ENCODE measurements at places on chromosomes 1 and 21. TPM values are rescaled to one million over a fixed set of nuclear protein-coding genes. Genes with fewer than 3 reads are reported as not detected.

GRCh38 chr21:44872323-44872648 is 1.2 kb downstream of the PTTG1IP start:
- no peak for DNase-seq

- DNase-seq = peak; percentile 73
These were observed 7.3 kb upstream of the CTRC start for GRCh38 chr1:15430787-15431570.

GRCh38 chr1:205353191-205353590 is 3.5 kb downstream of the KLHDC8A start:
- no peak for DNase-seq

- no peak for DNase-seq
These were observed 224.4 kb upstream of the COA6 start for GRCh38 chr1:234148816-234149215.

DNA sequence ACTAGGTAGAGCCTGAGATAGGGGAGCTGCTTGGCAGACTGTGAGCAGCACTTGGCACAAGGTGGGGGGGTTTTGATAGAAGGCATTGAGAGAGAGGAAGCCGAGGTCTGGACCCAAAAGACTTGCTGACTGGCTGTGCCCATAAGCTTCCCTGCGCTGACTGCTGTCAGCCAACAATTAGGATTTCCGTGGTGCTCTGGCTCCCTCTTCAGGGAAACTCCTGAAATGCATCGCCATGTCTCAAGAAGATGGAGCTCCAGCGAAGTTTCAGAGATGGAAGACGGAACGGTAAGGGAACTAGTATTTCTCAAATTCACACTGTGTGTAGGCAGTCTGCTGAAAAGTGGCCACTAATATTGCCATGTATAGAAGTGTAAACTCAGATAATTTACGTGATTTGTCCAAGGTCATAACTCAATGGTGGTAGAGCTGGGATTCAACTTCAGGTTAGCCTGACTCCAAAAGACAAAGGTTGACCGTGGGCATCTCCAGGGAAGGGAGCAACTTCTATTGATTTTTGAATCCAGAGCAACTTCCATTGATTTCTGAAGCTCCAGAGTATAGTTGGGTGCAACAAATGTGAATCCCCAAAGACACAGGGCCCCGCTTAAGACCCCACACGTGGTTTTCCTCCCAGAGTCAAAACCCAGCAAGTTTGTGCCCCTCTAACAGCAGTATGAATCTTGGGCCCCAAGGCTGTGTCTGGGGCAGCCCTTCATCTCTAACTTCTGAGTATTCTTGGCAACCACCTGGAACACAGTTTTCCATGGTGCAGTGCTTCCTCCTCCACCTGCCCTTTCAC is 44.5 kb upstream of the CRNN start:
- DNase-seq = peak; percentile 78

GRCh38 chr1:116503546-116504307 is 67.1 kb downstream of the CD58 start:
- DNase-seq = no peak

DNA sequence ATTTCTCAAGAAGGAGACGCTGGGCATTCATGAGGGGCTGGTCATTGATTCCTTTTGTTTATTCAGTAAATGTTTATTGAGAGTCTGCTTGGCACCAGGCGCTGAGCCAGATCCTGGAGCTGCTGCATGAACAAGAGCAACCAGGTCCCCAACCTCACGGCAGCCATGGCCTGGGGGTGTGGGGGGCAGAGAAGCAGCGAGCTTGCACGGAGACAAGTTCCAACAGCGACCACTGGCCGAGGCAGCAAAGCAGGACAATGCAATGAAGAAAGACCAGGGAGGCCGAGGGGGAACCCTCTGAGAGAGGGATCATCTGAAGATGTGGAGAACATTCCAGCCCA is 7.5 kb downstream of the KCNAB2 start:
- no peak for DNase-seq

GRCh38 chr1:78703806-78704205 is 54.2 kb downstream of the IFI44 start:
- DNase-seq = no peak

GRCh38 chr1:240306673-240307072 is 215.0 kb downstream of the FMN2 start:
- no peak for DNase-seq

The ACTA1 gene
- not detected for total RNA-seq

The HOOK1 gene
- 29.5 TPM for total RNA-seq

DNA sequence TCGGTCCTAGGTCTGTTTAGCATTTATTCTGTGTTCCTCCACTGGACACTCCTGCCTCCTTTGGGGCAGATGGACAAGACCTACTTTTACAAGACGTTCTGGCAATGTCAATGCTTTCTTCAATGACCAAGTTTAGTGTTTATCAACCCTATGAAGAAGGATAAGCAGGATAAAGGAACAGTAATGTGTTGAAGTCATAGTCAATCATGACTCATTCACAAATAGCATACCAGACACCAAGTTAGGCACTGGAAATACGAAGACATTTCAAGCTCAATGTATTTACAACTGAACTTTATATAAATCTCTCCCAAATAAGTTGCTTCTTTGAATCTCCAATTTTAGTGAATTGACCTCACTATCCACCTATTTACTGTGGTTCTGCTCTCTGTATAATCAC is 4.8 kb upstream of the SLC35D1 start:
- DNase-seq = no peak

The OR2T11 gene
- not detected for total RNA-seq

The FH gene
- total RNA-seq = 120 TPM

DNA sequence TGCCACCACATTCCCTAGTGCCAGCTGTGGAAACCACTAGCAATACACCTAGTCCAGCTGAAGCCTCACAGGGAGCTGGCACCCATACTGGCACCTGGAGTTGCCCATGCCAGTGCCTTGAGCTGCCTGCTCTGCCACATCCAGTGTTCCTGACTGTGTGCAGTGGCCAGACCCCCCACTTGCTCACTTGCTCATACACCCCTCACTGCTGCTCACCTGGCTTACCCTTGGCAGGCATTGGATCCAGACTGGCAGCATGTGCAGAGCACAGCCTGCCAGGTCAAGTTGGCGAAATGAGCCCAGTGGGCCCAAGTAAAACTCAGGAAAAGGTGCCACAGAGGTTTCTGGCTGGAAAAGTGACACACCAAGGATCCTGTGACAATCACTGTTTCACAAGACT is 1618.6 kb upstream of the PRMT6 start:
- no peak for DNase-seq

DNA sequence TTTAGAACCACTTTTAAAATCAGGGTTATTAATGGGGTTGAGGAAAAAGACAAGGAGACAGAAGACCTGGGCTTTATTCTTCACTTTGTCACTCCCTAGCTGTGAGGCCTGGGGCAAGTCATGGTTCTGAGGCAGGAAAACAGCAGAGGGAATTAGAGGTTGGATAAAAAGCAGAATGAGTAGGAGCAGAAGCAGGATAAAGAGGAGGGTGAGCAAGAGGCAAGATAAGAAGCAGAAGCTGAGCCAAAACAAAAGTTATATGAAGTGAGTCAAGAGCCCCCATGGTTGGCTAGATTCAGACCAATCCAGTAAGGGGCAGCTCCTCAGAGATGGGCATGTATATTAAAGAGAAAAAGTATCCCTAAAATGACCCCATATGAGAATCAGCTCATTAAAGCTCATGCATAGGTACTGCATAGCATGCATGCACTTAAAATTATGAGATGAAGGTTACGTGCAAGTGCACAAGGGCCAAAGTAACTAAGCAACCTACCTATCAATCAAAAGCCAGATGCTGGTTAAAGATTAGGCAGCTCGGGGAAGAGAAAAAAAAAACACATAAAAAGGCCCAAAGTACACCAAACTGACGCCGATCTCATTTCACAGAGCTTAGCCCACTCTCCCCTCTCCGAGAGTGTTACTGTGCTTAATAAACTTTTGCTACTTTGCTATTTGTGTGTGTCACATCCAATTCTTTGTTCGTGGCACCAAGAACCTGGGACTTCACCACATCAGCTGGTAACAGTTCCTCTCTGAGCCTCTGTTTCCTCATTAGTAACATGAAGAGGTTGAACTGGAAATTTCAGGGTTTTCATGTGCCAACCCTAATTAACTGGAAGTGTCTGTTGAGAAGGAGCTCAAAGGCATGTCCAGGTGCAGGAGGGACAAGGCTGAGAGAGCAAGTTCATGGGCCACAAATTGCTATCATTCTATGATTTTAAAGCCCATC is 2.2 kb downstream of the AVPR1B start:
- DNase-seq = no peak

DNA sequence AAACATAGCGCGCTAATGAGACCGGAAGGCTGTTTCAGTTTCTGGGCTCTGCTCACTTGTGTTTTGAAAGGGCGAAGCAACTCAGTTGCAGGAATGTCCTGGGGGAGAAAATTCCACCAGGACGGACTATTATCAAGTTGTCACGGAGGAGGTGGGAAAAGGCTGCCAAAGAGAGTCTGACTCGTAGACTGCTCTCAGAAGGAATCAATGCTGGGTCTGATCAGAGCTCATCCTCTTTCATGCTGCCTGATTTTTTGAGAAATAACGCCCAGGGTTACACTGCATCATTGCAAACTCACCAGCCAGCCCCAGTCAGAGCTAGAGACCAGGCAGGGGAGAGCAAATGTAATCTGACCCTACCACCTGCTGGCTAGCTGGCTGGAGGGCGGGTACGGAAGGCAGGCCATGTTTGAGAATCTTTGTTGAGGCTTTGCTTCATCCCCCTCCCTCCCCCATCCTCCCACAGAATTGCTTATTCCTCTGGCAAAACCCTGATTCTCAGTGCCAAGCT is 36.4 kb upstream of the BCL9 start:
- DNase-seq = no peak

- DNase-seq = no peak
These were observed 8.0 kb upstream of the RAP1GAP start for GRCh38 chr1:21677168-21677567.

The PGLYRP3 gene
- total RNA-seq = not detected

All from left lobe of liver (tissue), 2 donors.